ENCODE measurements at places on chromosomes 2 and 18.

GRCh38 chr2:206846981-206847834 lies 81.8 kb downstream of the FASTKD2 start:
- no peak for DNase-seq

GRCh38 chr2:60966507-60967405 lies 50.8 kb upstream of the PEX13 start:
- no peak for DNase-seq

- DNase-seq, result no peak
These were observed 39.7 kb upstream of the RAPH1 start for GRCh38 chr2:203574824-203575223.

DNA sequence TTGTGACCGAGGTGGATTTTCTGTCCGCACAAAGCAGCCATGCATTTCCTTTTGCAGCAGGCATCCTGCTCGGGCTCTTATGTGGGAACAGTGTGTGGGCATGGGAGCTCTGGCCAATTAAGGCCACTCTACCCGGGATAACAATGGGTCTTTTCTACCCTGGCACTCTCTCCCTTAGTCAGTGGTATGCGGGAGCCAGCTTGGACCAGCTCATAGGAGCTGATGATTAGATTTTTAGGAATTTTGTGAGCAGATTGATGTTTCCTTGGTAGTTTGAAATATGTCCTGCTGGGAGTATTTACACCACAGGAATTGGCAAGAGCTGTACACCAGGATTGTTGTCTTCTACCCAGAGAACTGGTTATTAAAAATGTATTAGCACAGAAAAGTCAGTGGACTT lies 89.3 kb downstream of the SPP2 start:
- no peak for DNase-seq

DNA sequence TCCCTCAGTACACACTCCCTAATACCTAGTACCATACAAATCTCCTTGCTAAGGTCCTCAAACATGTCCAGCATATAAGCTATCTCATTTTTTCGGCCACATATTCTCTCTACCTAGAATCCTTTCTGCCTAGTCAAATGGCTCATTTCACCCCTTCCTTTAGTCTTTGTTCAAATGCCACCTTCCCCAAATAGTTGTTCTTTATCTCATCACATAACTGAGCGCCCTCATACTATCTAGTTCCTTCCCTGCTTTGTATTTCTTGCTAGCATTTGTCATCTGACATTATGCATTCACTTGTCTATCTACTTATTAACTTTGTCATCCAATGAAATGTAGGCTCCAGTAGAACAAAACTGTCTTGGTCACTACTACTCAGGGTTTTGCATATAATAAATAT lies 35.5 kb downstream of the RPRD1A start:
- DNase-seq, result no peak

- DNase-seq, result no peak
These were observed 12.7 kb upstream of the SELENOI start for GRCh38 chr2:26333293-26333692.

DNA sequence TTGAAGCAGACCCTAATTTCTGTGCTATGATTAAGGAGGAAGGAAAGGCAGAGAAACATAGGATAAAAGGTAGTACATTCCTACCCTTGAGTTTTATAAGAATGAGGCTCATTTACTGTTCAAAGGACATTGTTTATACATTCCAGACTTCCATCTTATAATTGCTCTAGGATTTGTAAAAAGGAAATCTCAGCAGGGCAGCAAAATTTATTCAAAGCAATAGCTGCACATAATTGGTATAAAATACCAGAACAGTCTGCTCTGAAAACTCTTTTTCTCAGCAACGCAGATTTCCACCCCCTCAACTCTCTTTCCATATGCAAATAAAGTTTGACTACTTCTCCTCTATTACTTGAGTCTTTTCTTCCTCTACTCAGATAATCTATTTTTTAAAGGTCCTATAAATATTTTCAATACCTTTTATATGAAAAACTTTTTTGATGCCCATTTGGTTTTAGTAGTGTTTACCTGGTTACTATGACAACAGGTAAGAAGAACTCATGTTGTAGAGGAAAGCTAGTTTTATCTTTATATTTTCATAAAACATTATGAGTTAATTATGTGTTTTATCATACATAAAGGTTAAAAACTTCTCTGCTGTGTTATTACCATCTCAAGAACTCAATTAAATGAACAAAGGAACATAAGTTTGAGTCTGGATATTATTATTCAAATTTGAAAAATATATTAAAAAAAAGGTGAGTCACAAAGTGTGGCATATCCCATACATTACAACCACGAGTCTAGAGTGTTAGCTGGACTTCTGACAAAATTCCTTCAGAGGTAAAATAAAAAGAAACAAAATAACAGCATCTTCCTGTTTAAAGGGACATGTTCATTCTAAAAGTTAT lies 19.9 kb downstream of the RBMS1 start:
- DNase-seq, result no peak
